ENCODE measurements at places on chromosomes 7 and 10.

- no peak for DNase-seq
Measured at GRCh38 chr10:115056186-115056585, 37.0 kb upstream of the ATRNL1 start.

DNA sequence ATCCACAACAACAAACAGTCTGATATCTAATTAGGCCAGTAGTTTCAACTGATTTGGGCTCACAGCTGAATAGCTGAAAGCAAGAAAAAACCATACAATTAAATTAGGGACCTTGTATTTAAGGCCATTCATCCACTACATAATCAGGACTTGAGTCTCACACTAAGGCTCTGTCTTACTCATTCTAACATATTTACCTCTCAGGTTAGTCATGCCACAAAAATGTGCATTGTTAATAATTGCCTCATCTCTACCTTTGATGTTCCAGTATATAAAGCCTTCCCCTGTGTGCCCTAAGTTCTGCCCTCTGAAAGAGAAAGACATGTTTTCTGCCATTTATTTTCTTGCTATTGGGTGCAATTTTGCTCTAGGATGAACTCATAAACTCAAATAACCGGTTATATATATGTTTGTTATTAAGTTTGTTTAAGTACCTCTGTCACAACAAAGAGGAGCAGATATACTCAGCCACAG is 5.3 kb upstream of the C1GALT1 start:
- DNase-seq, result no peak

- no peak for DNase-seq
Measured at GRCh38 chr10:49356944-49357343, 38.9 kb downstream of the DRGX start.

GRCh38 chr7:18019555-18019954 is 8.1 kb downstream of the PRPS1L1 start:
- no peak for DNase-seq

GRCh38 chr7:45224832-45225231 is 67.2 kb downstream of the RAMP3 start:
- no peak for DNase-seq

DNA sequence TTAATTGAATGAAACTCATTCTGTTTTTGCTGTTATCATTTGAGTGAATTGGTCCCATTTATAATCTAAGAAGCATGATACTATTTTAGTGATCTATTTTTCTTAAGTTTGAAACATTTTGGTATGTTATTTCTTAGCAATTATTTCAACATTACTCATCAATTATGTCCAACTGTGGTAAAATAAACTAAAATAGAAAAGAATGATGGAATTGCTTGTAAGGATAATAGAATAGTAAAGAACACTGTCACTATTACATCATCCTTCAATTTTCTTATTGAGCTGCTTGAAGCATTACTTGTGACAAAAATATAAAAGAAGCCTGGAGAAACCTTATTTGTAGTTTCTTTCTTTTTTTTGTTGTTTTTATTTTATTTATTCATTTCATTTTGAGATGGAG is 42.4 kb downstream of the ZNF487 start:
- no peak for DNase-seq

DNA sequence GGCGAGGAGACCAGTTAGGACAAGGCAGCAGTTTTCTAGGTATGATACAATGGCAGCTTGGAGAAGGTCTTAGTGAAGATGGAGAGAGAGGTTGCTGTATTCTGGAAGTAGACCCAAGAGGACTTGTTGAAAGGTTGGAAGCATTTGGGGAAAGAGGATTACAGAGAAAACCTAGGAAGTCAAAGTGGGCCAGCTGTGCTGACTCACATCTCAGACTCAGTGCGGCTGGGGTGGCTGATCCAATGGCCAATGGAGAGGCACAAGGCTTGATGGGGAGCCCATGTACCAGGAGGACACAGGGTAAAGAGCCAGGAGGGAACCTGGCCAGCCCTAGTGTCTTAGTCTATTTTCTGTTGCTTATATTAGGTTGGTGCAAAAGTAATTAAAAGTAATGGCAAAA is 194.5 kb upstream of the GALNT17 start:
- no peak for DNase-seq

GRCh38 chr7:44486693-44487092 is 3.8 kb downstream of the NUDCD3 start:
- no peak for DNase-seq

GRCh38 chr7:98628418-98628817 is 11.3 kb downstream of the NPTX2 start:
- DNase-seq, result no peak

Data from T-helper 1 cell (primary cell).